Fibroblast of skin of right biceps (primary cell): ENCODE measurements at places on chromosomes 12 and 14.

DNA sequence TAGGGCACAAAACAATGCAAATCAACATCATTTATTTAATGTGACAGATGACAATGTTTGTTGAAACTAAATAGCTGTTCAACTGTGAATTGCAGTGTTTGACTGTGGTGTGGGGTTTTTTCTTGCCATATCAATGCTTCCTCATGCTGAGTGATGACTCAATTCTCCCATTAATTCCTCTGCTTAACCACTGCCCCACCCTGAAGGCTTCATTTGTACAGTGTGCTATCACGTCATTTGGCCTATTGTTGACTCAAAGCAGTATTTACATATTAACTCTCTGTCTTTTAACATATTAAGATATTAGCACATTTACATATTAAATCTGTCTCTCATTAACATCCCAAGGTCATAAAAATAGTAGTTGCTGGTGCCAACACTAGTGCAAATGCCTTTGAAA is 164.8 kb upstream of the NRXN3 start:
- no peak for DNase-seq

- DNase-seq, result no peak
Measured at GRCh38 chr12:114838480-114838879, 154.5 kb upstream of the TBX3 start.

DNA sequence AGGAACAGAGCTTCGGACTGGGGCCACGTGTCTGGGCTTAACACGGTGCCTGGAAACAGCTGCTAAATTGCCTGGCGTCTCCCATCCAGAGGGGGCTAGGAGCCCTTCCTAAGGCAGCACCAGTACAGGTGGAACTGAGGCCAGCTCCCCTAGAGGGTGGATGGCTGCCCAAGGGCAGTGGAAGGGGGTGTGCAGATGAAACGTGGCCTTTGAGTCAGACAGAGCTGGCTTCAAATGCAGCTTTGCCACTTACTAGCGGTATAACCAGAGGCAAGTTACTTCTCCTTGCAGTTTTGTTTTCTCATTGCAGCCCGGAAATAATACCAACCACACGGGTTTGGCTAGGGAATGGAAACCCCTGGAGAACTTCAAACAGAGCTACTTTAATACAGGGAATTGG is 59.3 kb upstream of the SLC24A4 start:
- no peak for DNase-seq

- no peak for DNase-seq
Measured at GRCh38 chr12:117109943-117110635, 10.9 kb upstream of the TESC start.

DNA sequence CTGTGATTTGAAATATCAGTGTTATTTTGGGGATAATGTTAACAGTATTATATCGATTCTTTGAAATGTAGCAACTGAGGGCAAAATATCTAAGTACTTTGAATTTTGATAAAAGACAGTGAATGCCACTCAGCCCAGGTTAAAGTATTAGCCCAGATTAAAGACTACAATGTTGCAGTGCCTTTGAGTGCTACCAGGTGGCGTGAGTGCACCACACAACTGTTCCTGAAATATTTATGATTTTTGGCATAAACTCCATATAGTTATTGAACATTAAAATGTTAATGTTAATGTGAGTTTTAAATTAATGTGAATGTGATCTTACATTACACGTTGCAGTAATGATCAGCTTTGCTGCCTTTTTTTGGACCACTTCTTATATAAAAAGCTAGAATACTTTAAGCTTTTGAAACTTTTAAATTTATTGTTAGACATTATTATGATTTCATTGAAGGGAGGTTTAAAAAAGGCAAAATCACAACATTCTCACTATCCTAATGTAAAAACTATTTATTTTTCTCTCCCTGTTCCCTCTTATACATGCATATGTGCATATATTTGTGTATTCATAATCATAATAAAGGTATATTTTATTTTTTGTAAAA is 22.5 kb downstream of the MRPS35 start:
- peak; percentile 26 for DNase-seq

- no peak for DNase-seq
Measured at GRCh38 chr12:31297572-31298514, 28.1 kb downstream of the SINHCAF start.

GRCh38 chr14:106844608-106845285 is 1318.4 kb downstream of the TMEM121 start:
- DNase-seq, result no peak
